IMR-90 (cell line): ENCODE measurements at places on chromosomes 5 and 9. TPM values are rescaled to one million over a fixed set of nuclear protein-coding genes. Genes with fewer than 3 reads are reported as not detected.

DNA sequence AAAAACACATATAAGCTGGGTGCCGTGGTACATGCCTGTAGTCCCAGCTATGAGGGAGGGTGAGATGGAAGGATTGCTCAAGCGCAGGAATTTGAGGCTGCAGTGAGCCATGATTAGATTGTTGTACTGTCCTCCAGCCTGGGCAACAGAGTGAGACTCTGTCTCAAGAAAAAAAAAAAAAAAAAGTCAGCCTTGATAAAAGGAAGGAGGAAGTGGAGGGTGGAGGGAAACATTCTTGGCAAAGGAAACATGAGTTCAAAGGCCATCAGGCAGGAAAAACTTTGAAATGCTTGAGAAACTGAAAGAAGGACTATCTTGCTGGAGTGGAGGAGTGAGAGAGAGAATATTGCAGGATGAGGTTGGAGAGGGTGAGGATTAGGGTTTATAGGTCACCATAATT is 18.3 kb upstream of the ANKHD1 start:
- no peak for DNase-seq

The SAPCD2 gene
- 4.9 and 6.4 TPM in 2 replicates for polyA plus RNA-seq

DNA sequence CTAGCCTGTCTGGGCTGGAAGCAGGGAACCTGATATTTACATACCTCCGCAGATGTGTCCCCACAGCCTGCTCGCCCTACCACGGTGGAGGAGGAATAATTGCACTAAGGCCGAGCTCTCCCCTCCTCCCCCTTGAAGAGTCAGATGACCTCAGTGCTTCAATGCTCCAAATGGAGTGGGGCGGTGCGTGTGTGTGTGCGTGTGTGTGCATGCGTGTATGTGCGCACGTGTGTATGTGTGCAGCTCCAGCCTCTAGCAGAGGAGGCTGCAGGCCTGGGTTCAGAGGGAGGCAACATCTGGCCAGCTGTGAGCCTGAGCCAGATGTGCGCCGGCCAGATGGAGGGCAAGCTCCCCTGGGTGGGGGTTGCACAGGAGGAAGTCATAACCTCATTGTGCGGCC is 90.5 kb downstream of the NRG2 start:
- DNase-seq, result no peak

The ZNF454 gene
- 0.07 and 0.12 TPM in 2 replicates for polyA plus RNA-seq

GRCh38 chr9:131732636-131733289 is 7.1 kb downstream of the RAPGEF1 start:
- no peak for DNase-seq

The PAIP2 gene
- polyA plus RNA-seq, result 48.8 and 59.5 TPM in 2 replicates

The FBLL1 gene
- polyA plus RNA-seq, result 0.19 and 0.29 TPM in 2 replicates

The OTULIN gene
- polyA plus RNA-seq, result 5.9 and 6.9 TPM in 2 replicates

GRCh38 chr5:135453613-135454012 is 1.5 kb upstream of the TIFAB start:
- DNase-seq, result no peak

DNA sequence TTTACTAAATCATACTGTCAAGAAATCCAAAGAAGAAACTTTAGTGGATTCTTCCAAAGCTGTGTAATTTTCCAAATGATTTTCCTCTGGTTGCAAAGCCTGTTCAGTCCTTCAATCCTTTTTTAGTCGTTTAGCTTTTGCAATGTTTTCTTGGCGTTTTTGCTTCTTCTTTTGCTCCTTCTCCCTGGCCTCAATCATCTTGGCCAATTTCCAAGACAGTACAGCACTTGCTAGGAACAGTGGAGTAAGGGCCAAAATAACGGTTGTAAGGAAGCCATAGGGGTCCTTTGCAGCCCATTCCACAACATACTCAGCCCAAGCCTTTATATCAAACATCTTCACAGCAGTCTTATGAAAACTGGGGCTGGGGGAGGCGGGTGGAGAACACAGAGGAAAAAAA is 2.4 kb downstream of the SMIM15 start:
- no peak for DNase-seq

The CARTPT gene
- polyA plus RNA-seq, result not detected in 2 replicates

- DNase-seq, result no peak
Observed at GRCh38 chr5:168104811-168105481, 186.5 kb upstream of the WWC1 start.

The MCTP1 gene
- 0.07 and 0.21 TPM in 2 replicates for polyA plus RNA-seq

DNA sequence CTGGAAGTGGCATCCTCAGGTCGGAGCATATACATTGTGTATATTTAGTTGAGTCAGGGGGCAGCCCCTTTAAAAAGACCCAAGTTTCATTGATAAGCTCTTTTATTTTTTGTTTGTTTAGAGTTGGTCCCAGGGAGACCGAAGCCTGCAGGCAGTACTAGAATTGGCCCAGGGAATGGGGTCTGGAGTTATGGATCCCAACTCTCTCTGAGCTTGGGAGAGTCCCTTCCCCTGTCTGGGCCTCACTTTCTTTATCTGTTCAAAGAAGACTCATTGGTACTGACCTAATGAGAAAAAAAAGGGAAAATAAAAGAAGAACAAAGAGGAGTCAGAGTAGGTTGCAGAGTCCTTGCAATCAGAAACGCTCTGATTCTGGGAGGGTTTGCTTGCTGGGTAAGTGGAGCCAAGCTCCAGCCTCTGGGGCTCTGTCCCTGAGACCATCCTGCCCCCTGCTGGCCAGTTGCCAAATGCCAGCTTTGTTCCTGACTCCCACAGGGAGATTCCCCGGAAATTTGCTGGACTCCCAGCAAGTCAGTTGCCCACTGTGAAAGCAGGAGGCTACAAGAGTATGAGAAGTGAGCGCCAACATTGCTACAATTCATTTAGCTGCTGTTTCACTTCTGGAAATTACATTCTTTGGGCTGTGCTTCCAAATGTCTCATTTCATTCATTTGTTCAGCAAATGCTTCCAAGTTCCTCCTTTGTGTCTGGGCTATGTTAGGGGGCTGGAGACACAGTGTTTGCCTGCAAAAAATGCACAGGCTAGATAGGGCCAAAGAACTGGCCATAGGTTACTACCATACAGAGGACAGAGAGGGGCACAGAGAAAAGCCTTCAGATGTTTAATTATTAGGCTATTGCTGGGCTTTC is 156.2 kb downstream of the MELK start:
- DNase-seq, result peak; percentile 78

GRCh38 chr9:92634712-92635605 is 35.0 kb downstream of the IPPK start:
- DNase-seq, result peak; percentile 70

The BASP1 gene
- 103 and 121 TPM in 2 replicates for polyA plus RNA-seq

- DNase-seq, result peak; percentile 82
Observed at GRCh38 chr5:14204785-14205321, 61.7 kb downstream of the TRIO start.

The FAM221B gene
- polyA plus RNA-seq, result not detected in 2 replicates

The C5orf22 gene
- polyA plus RNA-seq, result 8.6 and 11.2 TPM in 2 replicates

The C5orf47 gene
- polyA plus RNA-seq, result not detected in 2 replicates

GRCh38 chr5:178801021-178801420 is 58.7 kb upstream of the ZNF354B start:
- DNase-seq, result no peak

GRCh38 chr5:84255315-84255714 is 129.4 kb downstream of the EDIL3 start:
- DNase-seq, result peak; percentile 48

The FAM81B gene
- polyA plus RNA-seq, result not detected in 2 replicates

The EFCAB9 gene
- not detected in 2 replicates for polyA plus RNA-seq

- DNase-seq, result no peak
Observed at GRCh38 chr9:78196258-78196657, 39.6 kb upstream of the CEP78 start.

DNA sequence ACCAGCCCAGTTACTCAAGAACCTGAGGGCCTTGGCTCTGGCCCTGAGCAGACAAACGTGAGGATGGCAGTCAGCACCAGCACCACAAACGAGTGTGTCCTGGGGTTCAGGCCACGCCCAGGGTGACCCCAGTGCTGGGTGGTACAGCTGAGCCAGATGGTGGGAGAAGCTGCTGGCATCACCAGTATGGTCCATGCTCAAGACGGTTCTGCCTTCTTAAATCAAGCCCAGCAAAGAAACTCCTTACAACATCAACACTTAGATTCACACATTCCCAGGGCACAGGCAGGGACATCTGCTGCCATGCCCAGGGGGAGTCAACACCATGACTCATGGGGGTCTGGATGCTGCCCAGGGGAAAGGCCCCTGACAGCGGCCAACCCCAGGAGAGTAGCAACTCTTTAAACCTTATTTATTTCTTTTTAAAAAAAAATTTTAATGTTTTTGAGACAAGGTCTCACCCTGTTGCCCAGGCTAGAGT is 31.3 kb downstream of the IPPK start:
- no peak for DNase-seq

- DNase-seq, result peak; percentile 56
Observed at GRCh38 chr5:56525113-56525512, 290.2 kb upstream of the MAP3K1 start.

The GDA gene
- polyA plus RNA-seq, result not detected in 2 replicates

DNA sequence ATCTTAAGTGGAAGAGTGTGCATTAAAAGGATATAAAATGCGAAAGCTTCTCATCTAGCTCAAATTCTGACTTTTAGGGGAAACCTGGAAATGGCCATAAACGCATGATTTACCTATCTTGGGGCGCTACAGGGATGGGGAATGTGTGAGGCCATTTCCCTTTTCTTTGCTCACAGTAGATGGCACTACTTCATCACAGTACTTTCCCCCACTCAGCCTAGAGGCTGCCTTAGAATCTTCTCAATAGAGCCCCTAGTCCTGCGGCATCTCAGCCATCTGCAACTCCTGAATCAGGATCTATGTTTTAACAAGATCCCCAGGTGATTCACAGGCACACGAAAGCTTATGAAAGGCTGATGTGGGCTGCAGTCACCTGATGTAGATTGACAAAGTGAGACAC is 110.8 kb downstream of the LHFPL2 start:
- peak; percentile 68 for DNase-seq

DNA sequence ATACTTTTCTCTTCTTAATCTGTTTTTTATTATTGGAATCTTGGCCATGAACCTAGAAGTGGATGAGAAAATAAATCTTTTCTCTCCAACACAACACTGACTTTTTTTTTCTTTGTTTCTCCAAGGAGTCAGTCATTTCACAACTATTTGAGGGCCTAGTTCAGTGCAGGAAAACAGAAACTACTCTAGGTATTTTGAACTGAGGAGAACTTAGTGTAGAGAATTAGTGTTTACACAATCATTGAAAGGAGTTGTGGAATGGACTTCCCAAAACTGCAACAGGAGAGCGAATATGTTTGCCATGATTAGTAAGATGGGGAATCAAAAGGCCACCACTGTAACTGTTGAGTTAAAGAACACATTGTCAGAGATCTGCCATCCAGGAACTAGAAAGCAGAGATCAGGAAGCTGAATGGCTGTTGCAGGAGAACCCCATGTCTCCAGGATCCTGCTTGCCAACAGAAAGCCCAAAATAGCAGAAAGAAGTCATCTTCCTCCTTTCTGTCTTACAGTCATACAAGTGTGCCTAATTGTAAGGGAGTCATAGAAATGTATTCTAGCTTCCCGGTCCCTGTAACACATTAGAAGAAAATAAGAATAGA is 20.3 kb upstream of the PCDH1 start:
- no peak for DNase-seq

The OR1J2 gene
- not detected in 2 replicates for polyA plus RNA-seq

- DNase-seq, result no peak
Observed at GRCh38 chr9:129075996-129076639, 4.8 kb upstream of the DOLPP1 start.

DNA sequence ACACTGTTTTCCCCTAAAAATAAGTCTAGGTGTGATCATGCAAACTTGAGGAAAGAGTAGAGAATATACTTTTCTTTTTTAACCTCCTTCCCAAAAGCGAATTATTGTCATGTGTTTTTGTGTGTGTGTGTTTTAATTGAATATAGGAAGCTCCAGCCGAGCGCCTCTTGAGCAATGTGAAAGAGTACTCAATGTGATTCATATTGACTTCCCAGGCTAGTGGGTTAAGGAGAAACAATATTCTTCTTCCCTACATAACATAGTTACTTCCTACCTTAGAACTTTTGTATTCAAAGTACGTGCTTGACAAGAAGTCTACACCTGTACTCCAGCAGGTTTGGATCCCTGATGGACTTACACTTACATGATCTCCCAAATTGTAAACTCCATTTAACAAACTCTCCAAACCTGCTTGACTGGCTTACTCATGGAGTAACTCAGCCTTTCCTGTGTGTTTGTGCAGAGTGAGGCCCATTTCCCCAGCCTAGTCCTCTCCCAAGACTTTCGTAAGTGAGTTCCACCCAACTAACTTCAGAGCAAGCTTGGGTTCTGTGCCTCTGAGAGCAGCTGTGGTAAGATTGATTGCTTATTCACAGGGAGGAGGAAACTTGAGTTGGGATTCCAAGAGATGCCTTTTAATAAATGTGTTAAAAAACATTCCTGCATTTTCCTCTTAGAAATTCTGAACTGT is 9.3 kb downstream of the SLC28A3 start:
- DNase-seq, result peak; percentile 26

GRCh38 chr5:56545016-56545415 is 270.3 kb upstream of the MAP3K1 start:
- DNase-seq, result peak; percentile 69

DNA sequence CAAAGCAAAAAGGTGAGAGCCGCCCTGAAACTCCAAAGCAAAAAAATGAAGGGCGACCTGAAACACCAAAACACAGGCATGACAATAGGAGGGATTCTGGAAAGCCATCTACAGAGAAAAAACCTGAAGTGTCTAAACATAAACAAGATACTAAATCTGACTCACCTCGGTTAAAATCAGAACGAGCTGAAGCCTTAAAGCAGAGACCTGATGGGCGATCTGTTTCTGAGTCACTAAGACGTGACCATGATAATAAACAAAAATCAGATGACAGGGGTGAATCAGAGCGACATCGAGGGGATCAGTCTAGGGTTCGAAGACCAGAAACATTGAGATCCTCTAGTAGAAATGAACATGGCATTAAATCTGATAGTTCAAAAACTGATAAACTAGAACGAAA is 108.8 kb downstream of the NIPBL start:
- peak; percentile 56 for DNase-seq

- DNase-seq, result no peak
Observed at GRCh38 chr5:158925314-158925713, 174.4 kb downstream of the EBF1 start.

DNA sequence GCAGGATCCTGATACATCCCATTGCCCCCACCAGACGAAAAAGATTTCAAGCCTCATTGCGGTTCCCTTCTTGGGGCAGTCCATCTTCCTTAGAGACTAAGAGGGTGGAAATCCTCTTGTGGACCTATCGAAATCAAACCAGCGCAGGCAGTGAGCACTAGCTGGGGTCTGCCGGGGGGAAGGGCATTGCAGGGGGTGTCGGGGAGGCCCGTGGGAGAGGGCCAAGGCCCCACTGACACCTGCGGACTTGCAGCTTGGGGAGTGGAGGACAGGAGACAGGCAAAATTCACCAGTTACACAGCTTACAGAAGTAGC is 522 bp downstream of the BTNL9 start:
- DNase-seq, result no peak
